ENCODE measurements at places on chromosomes 4 and X. TPM values are rescaled to one million over a fixed set of nuclear protein-coding genes. Genes with fewer than 3 reads are reported as not detected.

- DNase-seq: no peak
Observed at GRCh38 chr4:74548561-74548960, 103.6 kb downstream of the AREG start.

DNA sequence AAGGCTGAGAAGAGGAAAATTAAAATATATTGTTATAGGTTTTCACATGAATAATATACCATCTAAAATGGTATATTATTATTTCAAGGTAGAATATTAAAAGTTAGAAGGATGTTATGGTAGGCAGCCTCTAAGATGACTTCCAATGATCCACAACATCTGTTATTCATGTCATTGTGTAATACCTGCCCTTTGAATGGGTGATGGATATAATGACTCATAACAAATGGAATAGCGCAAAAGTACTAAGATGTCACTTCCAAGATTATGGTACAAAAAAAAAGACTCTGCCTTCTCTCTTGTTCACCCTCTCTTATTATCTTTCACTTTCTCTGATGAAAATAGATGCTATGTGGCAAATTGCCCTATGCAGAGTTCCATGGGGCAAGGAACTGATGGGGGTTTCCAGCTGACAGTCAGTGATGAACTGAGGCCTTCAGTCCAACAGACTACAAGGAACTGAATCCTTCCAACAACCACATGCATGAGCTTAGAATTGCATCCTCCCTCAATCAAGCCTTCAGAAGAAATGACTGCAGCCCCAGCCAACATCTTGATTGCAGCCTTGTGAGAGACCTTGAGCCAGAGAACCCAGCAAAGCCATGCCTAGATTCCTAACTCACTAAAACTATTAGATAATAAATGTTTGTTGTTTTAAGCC lies 57.7 kb downstream of the HS6ST2 start:
- no peak for DNase-seq

DNA sequence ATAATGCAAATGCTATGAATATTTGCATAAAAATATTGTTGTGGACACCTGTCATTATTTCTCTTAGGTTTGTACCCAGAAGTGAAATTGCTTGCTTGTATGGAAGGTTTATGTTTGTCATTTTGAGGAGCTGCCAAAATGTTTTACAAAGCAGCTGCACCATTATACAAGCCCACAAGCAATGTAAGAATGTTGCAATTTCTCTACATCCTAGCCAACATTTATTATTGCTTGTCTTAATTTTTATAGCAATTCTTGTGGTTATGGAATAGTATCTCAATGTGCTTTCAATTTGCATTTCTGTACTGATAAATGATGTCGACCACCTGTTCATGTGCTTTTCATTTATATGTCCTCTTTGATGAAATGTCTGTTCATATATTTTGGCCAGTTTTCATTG lies 18.7 kb upstream of the RBMX start:
- no peak for DNase-seq

GRCh38 chr4:11842620-11843263 lies 414.0 kb upstream of the HS3ST1 start:
- DNase-seq: no peak

- peak; percentile 71 for DNase-seq
Observed at GRCh38 chrX:148517176-148517575, 16.8 kb downstream of the AFF2 start.

GRCh38 chrX:48736303-48736702 lies 25.2 kb upstream of the GLOD5 start:
- DNase-seq: no peak

GRCh38 chr4:54556051-54556450 lies 101.7 kb upstream of the KIT start:
- peak; percentile 28 for DNase-seq

DNA sequence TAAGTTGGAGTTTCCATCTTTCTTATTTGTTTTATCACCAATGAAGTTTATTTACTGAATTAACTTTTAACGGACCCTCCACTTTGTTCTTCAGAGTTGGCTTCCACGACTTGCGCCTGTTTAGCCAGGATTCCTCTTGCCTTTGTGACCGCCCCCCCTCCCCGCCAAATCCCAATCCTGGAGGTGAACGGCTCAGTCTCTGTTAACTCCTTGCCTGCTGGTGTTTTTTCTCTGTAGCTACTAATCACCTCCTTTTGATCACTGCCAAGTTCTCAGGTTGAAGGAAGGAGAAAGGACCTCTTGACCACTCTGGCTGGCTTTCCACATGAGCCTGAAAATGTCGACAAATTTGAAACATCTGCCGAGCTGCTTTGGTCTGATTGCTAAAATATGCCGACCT lies 46.8 kb upstream of the BCOR start:
- no peak for DNase-seq

GRCh38 chr4:101864660-101865059 lies 74.1 kb downstream of the BANK1 start:
- DNase-seq: no peak

- no peak for DNase-seq
Observed at GRCh38 chr4:19756661-19757060, 495.0 kb upstream of the SLIT2 start.

- DNase-seq: peak; percentile 39
Observed at GRCh38 chr4:118270492-118270891, 82.3 kb downstream of the PRSS12 start.

- peak; percentile 83 for DNase-seq
Observed at GRCh38 chr4:97367878-97368277, 775.4 kb downstream of the STPG2 start.

- no peak for DNase-seq
Observed at GRCh38 chr4:100819505-100819904, 301.7 kb upstream of the EMCN start.

- no peak for DNase-seq
Observed at GRCh38 chr4:186684220-186684619, 39.4 kb downstream of the FAT1 start.

DNA sequence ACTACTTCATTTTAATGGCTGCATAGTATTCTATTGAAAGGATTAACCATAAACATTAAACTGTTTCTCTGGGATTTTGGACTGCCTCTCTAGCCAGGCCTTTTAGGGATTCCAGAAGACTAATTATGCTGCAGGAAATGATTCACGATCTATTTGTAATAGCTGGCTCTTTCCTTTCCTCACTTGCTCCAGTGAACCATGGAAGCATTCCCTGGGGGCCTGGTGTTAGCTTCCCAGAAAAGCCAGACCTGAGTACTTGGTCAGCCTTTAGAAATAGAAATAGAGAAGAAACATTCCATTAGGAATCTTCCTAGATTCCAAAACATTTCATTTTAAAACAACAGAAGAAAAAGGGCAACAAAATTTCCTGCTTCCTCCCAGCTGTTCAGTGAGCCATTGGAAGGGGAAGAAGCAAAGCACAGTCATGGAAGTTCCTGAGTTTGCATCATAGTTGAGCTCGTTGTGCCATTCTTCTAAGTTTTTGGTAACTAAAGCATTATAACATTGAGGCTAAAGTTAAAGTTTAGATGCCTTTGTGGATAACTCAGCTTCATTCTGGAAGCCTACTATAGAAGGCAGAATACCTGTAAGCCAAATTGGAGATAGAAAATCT lies 83.5 kb downstream of the NPNT start:
- peak; percentile 46 for DNase-seq

DNA sequence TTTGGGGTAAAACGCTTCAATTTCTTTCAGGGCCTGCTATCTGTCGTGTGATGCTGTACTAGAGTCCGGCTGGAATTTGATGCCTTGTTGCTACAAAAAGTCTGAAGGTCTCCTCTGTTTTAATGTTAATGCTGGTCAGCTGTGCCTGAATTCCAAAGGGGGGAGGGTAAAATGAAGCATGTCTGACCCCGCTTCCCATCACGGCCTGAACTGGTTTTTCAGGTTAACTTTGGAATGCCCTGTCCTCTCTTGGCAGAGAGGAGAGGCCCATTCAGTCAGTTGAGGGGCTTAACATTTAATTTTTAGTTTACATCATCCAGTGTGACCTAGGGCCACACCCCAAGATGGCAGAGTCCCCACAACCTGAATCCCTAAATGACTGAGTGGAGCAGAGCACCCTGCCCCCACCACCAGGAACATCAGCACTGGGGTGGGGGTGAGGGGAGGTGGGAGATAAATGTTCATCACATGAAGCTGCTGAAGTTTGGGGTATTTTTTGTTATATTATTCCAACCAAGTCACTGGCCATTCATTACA lies 47.9 kb upstream of the GPR78 start:
- no peak for DNase-seq

DNA sequence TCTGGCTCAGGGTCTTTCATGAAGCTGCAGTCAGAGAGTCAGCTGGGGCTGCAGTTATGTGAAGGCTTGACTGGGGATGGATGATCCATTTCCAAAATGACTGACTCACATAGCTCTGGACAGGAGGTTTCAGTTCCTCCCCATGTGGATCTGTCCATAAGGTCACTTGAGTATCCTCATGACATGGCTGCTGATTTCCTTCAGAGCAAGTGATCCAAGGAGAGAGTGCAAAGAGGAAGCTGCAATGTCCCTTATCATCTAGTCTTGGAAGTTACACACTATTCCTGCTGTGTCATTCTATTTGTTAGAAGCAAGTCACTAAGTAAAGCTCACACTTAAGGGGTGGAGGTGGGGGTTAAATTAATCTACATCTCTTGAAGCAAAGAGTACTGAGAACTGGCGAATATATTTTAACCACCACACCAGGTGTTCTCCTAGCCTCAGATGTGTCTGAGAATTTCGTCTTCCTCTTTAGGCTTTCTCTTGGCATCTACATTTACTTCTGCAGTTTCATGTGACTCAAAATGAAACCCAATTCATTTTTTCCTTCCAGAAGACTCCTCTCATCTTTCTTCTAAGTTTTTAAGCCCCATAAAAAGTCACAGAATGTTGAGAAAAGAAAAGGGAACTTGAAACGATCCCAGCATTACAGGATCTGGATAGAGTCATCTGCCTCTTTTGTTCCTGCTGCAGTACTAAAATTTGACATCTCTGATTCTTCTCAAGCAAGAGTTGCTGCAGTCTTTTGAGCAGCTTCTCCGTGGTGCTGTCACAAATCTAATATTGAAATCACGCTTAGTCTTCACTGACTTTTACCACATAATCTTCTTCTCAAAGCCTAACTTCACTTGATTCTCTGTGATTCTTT lies 3.8 kb upstream of the GRPR start:
- DNase-seq: no peak

- no peak for DNase-seq
Observed at GRCh38 chr4:86261636-86262035, 98.2 kb downstream of the MAPK10 start.

DNA sequence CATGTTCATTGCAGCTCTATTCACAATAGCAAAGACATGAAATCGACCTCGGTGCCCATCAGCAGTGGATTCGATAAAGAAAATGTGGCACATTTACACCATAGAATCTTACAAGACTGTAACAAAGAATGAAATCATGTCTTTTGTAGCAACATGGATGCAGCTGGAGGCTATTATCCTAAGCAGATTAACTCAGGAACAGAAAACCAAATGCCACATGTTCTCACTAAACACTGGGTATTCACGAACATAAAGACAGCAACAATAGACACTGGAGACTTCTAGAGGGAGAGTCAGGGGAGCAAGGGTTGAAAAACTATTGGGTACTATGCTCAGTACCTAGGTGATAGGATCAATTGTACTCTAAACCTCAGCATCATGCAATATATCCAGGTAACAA lies 180.5 kb downstream of the PPP1R2C start:
- DNase-seq: no peak

DNA sequence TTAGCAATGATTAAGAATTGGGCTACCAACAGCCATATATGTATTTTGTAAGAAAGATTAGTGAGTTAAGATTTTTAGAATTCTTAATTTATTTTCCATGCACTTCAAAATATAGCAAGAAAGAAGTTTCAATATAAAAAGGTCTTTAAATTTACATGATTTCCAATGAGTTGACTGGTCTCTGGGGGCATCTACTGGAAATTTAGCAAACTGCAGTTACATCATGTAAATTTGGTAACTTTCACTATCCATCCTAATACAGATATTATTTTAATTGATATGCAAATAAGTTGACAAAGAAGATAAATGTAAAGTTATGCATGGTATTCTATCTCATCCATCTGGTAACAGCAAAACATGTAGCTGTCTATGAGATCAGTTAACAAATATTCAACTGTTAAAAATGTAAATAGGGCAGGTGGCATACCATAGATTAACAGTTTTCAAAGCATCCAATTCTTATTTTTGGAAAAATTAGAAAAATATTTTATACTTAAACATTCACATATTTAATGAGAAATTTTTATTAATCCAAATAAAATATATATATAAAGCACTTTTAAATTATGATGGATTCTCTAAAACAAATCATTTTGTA lies 29.1 kb downstream of the TTC29 start:
- peak; percentile 14 for DNase-seq

DNA sequence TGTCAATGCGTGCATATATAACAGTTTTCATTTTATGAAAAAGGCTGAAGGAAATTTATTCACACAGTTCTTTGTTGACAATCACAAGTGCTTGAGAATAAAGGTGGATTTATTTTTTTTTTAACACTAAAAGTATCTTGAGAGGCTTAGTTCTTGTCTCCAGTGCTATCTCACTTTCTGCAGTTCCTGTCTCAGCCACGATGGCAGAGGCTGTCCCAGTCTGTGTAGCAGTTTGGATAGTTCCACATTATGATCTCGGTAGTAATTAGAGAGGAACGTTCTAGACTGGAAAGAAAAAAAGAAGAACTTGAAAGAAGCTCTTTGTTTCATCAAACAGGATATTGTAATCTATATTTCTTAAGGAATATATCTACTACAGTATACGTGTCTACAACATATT lies 229.0 kb downstream of the UGT8 start:
- DNase-seq: no peak

GRCh38 chrX:125681058-125681457 lies 361.4 kb downstream of the TEX13C start:
- DNase-seq: no peak

The CT45A10 gene
- total RNA-seq: not detected

The TMEM47 gene
- 0.12 TPM for total RNA-seq

The FATE1 gene
- total RNA-seq: not detected

The PPP2R2C gene
- 10.6 TPM for total RNA-seq

The XK gene
- total RNA-seq: 2.0 TPM

The PABPC5 gene
- not detected for total RNA-seq

The RIBC1 gene
- 2.6 TPM for total RNA-seq

The MAGIX gene
- total RNA-seq: 1.8 TPM

The RBMXL3 gene
- total RNA-seq: not detected

The CPE gene
- 10.3 TPM for total RNA-seq

The NIPAL1 gene
- 0.88 TPM for total RNA-seq

The IL13RA2 gene
- 65.4 TPM for total RNA-seq

The F8A2 gene
- not detected for total RNA-seq

Data from A172 (cell line).